GM13977 (cell line): ENCODE measurements at places on chromosomes 11 and 22.
A peak's percentile ranks its signal among the peaks of the same experiment; 100 is the strongest.

- DNase-seq = no peak
These were observed 380 bp upstream of the TTC17 start for GRCh38 chr11:43358279-43358800.

- no peak for DNase-seq
These were observed 2.1 kb downstream of the RNF141 start for GRCh38 chr11:10538924-10539323.

DNA sequence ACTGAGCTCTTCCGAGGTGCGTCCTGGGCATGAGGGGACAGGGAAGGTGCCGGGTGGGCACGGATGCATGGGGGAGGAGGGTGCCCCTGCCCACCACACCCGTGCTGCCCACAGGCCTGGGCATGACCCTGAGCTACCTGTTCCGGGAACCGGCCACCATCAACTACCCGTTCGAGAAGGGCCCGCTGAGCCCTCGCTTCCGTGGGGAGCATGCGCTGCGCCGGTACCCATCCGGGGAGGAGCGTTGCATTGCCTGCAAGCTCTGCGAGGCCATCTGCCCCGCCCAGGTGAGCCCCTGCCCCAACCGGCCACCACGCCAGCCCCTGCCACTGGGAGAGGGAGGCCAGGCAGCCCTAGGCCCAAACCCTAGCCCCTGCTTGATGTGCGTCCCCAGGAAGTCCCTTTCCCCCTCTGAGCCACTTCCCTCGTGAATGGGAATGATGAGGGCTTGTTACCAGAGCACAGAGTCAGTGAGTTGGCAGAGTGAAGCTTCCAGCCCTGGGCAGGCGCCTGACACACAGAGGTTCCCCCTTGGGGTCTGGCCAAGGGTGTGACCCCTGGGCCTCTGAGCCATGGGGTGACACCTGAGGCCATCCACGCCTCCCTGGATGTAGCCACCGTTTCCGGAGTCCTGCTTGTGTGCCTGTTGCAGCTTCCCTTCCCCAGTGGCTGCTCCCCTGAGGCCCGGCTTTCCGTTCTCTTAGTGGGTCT, 2.7 kb downstream of the NDUFS8 start:
- no peak for DNase-seq

DNA sequence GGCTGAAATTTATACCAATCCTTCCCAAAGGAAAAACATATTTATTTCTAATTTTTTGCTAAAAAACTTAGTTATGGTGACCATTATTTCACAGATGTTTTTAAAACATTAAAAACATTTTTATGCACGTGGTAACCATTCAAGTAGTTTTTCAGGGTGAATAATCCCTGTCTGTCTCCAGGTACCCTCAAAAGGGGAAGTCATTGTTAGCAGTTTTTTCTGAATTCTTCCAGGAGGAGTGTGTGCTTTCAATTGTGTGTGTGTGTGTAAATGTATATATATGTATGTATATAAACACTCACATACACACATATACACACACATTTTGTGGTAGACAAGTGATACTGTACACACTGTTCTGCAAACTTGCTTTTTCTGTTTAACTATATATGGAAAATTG, 43.9 kb downstream of the MIAT start:
- DNase-seq = no peak

DNA sequence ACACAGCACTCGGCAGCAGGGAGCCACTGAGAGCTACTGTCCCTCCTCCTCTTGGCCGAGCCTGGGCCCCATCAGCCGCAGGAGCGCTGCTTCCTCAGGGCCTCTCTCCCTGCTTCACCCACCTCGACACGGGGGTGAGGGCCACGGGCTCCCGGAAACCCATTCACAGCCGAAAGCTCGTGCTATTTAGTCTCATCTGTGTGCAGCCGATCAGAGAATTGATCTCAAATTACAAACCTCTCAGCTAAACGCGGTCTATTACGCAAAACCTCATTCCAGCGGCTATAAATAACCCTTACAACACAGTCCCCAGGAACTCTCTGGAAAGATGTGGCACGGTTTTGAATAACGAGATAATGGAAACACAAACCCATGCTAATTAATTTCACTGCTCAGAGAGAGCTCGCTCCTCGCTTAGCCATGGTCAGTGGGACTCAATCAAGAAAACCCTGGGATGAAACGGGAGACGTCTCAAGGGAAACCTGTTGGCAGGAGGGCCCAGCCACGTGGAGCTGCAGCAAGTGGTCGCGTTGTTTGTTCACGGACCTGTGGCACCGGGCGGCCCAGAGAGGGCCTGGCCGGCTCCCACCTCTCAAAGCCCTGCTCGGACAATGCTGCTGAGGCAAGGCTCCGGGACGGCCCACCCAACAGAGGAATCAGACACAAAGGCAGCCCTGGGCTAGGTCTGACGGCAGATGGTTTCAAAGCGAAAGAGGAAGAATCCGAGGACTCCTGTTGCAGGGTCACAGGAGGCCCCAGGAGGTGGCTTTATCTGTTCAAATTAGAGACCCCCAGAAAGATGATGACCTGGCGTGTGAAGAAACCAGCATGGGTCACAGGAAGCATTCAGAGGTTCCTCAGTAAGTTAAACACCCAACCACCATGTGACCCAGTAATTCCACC, 210.5 kb downstream of the CTTN start:
- no peak for DNase-seq

DNA sequence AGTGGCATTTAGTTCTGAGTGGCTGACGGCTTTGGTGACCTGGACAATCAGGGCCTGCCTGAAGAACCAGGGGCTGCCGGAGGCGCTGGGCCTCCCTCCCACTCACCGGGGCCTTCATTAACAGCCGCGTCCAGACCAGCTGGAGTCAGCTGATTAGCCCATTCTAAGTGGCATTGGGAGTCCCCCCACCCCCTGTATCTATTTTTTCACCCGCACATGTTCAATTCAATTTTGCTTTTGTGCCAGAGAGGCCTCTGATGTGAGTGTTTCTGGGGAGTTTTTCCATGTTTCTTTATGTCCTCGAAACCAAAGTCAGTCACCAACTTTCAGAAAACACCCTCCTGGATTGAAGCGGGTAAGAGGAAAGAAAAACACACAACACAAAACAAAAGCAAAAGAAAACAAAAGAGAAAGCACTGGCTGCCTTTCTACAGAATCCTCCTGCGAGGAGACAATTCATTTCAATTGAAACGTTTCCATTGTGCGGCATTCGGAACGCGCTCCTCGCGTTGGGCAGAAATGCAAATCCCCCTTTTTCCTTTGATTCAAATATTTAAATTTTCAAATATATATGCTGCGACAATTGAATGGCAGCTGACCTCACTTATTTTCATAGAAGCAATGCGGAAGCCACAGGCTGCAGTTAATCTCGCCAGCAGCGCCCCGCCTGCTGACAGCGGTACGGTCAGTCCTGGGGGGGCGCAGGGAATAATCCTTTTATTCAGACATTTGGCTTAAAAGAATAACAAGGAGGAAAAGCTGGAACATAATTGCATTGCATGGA, 17.7 kb downstream of the CDKN1C start:
- DNase-seq = no peak

GRCh38 chr11:27211370-27212127, 151.5 kb downstream of the CCDC34 start:
- DNase-seq = no peak

- no peak for DNase-seq
These were observed 11.9 kb downstream of the ADAMTS8 start for GRCh38 chr11:130416530-130416882.

DNA sequence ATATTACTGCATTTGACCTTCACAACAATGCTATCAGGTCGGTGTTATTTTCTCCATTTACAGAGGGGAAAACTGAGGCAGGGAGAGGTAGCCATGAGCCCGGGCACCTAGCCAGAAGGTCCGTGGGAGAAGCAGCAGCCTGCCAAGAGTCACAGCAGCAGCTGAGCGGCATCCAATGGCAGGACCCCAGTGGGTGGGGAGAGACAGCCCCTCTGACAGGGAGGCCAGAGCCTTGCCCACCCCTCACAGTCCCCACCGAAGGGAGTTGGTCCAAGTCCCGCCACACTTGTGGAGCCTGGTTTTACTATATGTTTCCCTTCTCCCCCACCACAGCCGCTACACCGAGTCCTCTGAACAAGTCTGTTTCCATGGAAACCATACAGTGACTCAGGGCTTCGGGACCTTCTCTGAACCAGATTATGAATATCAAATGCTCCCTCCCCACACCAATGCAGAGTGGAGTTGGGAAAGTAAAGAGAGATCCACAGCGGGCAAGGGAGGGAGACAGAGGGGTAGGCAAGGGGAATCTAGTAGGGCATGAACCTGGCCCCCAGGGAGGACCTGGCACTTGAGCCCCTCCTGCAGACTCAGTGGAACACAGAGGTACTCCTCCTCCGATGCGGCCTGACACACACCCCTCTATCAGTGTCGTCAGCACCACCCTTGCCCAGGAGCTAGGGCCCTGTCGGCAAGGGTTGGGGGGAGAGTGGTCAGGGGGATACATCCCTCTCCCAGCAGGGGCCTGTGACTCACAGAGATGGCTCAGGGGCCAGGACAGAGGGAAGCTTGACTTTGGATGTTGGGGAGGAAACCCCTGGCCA, 2.5 kb downstream of the CHST1 start:
- DNase-seq = no peak

DNA sequence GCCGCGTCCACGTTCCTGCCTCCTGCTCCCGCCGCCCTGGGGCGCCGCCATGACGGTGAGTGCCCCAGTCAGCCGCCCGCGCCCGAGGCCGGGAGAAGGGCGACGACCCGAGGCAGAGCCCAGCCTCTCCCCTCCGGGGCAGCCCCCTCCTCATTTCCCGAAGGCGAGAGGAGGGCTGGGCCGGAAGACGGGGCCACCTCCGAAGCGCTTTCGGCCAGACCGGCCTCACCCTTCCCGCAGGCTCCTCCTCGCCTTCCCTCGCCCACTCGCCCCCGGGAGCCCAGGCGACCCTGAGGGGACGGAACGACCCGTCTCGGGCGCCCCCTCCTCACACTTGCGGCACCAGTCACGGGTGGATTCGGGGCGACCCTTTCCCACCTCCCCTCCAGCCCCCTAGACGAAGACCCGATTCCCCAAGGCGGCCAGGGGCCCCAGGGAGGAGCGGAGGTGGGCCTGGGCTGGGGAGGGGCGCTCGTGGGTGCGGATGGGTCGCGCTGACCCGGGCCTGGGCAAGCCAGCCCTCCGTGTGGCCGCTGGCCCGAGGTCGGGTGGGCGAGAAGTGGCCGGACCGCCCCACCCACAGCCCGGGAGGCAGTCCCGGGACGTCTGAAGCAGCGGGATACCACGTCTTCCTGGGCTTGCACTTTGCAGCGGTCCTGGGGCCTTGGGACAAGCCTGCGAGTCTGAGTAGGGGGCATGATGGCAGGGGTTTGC, 49.7 kb downstream of the TRIOBP start:
- no peak for DNase-seq

GRCh38 chr22:44659140-44659539, 42.9 kb upstream of the PRR5 start:
- DNase-seq = no peak

DNA sequence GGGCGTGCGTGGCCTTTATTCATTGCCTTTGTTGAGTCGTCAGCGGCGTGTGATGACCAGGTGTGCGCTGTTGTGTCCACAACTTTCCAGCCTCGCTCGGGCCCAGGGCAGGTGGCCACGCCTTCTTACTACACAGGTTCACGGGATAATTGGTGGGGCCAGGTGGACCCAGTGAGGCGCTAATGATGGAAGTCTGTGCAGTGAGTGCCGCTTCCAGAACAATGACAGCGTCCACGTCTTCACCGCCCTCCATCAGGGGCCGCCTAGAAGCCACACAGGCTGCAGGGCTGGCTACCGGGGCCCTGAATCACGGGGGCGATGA, 1197.3 kb downstream of the BRD1 start:
- DNase-seq = no peak

DNA sequence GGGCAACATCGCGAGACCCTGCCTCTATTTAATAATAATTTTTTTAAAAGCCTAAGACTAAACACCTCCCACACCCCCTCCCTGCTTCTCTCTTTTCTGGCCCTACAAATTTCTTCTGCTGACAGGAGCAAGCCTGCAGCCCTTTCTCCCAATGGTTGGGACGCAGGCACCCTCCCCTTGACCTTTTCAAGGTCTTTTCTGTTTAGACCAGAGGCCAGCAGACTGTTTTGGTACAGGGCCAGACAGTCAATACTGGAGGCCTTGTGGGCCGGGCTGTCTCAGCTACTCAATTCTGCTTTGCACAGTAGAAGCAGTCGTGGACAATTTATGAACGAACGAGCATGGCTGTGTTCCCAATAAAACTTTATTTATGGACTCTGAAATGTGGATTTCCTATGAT, 92.3 kb downstream of the SCN3B start:
- DNase-seq = no peak

GRCh38 chr11:99098258-99098657, 77.5 kb downstream of the CNTN5 start:
- DNase-seq = no peak

DNA sequence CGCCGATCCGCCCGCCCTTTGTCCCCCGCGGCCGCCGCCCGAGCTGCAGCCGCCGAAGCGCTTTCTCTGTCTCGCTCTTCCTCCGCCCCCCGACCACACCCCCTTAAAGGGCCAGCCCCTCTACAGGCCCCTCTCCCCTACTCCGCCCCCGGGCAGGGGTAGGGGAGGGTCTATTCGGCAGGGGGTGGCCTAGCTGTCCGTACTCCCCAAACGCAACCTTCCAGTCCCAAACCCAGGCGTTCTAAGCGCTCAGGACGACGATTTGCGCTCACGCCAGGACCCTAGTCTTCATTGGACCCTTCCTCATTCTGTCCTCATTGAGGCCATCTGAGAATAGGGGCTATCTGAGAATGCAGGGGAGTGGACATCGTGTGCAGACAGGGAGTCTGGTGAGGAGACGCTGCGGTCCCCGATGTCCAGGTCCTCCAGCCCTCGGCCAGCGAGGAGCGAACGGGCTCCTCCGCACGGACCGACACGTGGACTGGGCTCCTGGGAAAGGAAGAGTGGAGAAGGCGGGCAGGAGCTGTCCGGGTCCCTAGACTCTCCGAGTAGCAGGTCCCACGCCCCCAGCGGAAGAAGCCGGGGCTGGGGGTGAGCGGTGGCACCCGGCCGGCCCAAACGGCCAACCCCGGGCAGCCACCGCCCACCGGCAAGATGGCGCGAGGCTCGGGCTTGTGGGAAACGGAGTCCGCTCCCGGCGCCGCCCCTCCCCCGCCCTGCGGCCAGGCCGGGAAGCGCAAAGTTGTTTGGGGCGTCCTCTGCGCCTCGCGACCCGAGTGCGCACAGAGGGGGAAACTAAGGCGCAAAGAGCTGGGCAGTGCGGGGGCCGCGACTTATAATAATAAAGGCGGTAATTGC, at the start of gene PPP1R14B:
TSS of gene PPP1R14B (minus strand) at position 73 of the 858 bp plus-strand sequence. CDS start 270 bp downstream, outside the sequence.
- DNase-seq = peak; percentile 91
